ENCODE measurements at places on chromosomes 2 and 18.

DNA sequence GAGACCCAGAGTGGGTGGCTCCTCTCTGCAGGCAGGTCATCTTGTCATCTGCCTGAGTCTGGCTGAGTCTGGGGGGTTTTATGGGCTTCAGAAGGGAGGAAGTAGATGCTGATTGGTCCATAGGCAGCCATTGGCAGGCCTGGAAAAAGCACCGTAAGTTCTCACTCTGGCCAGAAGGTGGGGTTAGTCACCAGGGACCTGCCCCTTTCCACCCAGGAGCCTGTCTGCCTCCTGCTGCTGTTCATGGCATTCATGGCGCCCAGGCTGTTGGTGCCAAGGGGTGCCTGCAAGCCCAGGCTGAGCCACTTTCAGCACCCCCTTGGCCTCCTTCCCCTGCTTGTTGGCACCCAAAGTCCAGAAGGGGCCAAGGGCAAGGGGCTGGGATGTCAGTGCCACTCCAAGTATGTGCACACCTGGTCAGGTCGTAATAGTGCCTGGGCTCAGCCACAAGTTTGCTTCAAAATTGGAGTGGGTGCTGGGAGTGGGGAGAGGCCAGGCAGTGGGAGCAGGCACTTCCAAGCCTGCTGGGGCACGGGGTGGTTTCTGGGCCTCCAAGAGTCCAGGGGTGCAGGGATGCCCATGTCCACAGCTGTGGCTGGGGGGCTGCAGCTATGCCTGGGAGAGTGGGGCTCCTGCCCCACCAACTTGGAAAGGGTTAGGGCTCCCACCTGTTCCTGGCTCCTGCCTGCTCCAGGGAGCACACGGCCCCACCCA, 178.1 kb downstream of the FAM210A start:
- DNase-seq, result no peak

DNA sequence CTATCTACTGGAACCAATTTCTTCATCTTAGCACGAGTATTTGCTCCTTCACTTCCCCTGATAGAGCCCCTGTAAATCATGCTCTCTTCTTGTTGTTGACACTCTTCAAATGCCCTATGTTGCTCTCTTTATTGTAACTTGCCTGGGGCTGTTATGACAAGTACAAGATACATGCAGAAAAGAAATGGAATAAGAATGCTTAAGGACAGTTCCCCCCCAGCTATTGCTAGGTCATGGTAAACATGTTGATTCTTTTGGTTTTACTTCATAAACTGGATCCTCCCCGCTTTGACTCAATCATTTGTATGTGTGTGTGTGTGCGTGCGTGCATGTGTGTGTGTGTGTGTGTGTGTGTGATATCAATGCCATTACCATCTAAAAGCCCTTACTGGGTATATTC, 368.5 kb upstream of the CNTNAP5 start:
- no peak for DNase-seq

- peak; percentile 40 for DNase-seq
These were observed 20.0 kb downstream of the MAIP1 start for GRCh38 chr2:199975273-199975895.

DNA sequence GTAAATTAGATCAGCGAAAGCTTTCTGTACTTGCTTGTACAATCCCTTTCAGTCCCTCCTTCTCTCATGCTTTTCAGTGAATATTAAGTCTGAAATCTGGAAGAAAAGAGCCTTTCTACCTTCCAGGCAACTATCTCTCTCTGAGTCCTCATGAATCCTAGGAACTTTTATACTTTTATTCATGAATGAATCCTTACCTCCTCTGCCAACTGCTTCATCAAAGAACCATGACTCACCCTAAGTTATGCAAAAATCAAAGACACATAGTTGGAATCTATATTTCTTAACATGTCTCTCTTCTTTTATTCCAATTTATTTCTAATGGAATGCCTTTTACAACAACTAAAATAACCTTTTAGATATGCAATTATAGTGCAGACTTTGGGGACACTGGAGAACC, 394.2 kb downstream of the CLIP4 start:
- no peak for DNase-seq
